ENCODE measurements at places on chromosomes 2 and 18.

GRCh38 chr18:41145516-41145915 lies 809.5 kb upstream of the PIK3C3 start:
- no peak for DNase-seq

- DNase-seq, result no peak
Observed at GRCh38 chr2:137676346-137676745, 287.9 kb upstream of the HNMT start.

GRCh38 chr18:48688961-48689360 lies 150.1 kb downstream of the CTIF start:
- no peak for DNase-seq

DNA sequence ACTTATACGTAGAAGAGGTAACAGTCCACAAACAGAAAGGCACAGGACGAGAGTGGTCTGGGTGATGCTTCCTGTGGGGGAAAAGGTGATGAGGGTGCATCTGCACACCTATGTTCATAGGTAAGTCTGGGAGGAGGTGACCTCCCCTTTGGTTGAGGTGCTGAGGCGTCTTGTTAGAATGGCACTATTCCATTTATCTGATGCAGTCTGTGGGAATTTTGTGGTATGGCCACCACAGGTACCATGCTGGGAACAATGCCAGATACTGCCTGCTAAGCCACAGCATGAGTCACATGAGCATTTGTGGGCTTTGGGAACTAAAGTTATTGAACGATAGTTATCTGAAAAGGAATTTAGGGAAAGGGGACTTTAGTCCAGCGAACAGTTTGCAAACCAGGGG lies 27.9 kb downstream of the IL37 start:
- DNase-seq, result no peak

GRCh38 chr2:238462782-238463396 lies 36.2 kb downstream of the ASB1 start:
- no peak for DNase-seq

- no peak for DNase-seq
Observed at GRCh38 chr2:232872826-232873225, 2.8 kb downstream of the SNORC start.

GRCh38 chr2:194319222-194319992 lies 1337.6 kb upstream of the SLC39A10 start:
- no peak for DNase-seq

GRCh38 chr2:43542285-43542933 lies 53.4 kb downstream of the THADA start:
- DNase-seq, result no peak

GRCh38 chr2:193963472-193964119 lies 1693.4 kb upstream of the SLC39A10 start:
- DNase-seq, result no peak

GRCh38 chr2:214436470-214436869 lies 25.6 kb downstream of the VWC2L start:
- no peak for DNase-seq

DNA sequence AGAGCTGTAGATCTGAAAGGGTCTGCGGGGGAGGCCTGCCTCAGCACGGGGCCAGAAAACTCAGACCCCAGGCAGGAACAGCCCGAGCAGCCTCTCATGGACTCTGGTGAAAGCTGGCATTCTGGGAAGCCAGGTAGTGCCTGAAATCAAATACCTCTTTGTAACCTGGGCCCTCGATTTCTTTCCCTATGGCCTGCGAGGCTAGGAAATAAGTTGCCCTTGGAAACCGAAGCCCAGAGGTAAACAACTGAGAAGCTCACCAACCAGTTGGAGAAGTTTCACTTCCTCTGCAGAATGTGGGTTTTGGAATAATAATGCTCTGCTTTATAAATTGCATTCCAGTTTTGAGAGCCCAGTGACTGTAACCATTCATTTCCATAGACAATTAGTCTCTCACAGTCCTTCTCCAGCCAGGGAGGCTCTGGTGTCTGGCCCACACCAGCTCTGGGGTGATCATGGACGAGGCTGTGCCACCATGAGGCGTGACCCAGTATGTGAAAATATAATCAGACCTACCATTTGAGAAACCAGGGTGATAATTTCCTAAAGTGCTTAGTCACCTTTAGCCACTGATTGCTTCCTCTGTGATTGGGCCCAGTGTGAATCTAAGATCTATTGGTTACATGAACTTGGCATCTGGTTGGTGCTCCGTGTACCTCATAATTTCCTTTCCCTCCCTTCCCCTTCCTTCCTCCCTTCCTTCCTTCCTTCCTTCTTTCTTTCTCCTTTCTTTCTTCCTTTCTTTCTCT lies 133.1 kb upstream of the PELI1 start:
- no peak for DNase-seq

GRCh38 chr2:150588506-150588870 lies 101.0 kb upstream of the RND3 start:
- DNase-seq, result no peak

GRCh38 chr18:61274416-61274960 lies 58.7 kb upstream of the CDH20 start:
- no peak for DNase-seq

All from stimulated activated CD4-positive, alpha-beta T cell treated with anti-CD3 and anti-CD28 coated beads, TNF-alpha, amount 100 ng/mL, for 1 hour (primary cell).